Hepatic stellate cell (primary cell): ENCODE measurements at places on chromosomes 13 and 19.
A peak's percentile ranks its signal among the peaks of the same experiment; 100 is the strongest.

GRCh38 chr13:30654430-30654829 is 36.7 kb downstream of the USPL1 start:
- DNase-seq: no peak

DNA sequence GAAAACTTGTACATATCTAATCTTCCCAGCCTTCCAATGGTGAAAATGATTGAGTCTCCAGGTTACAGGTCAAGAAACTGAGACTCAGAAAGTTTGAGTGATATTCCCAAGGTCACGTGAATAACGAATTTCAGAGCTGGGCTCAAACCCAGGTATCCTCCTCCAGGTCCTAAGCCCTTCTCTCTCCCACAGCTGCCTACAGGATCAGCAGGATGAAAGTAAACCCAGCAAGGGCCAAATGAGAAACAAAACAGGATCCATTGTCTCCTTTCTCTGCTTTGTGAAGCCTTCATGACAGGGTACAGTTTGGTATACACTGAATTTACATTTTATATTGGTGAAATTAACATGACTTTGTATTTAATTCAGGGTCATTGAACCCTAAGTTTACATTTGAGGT is 208.1 kb downstream of the RBM26 start:
- DNase-seq: no peak

GRCh38 chr13:114261328-114261965 is 20.0 kb upstream of the UPF3A start:
- DNase-seq: no peak

- no peak for DNase-seq
Observed at GRCh38 chr13:34347784-34348573, 530.0 kb downstream of the RFC3 start.

- no peak for DNase-seq
Observed at GRCh38 chr13:112728375-112729126, 38.7 kb downstream of the ATP11A start.

DNA sequence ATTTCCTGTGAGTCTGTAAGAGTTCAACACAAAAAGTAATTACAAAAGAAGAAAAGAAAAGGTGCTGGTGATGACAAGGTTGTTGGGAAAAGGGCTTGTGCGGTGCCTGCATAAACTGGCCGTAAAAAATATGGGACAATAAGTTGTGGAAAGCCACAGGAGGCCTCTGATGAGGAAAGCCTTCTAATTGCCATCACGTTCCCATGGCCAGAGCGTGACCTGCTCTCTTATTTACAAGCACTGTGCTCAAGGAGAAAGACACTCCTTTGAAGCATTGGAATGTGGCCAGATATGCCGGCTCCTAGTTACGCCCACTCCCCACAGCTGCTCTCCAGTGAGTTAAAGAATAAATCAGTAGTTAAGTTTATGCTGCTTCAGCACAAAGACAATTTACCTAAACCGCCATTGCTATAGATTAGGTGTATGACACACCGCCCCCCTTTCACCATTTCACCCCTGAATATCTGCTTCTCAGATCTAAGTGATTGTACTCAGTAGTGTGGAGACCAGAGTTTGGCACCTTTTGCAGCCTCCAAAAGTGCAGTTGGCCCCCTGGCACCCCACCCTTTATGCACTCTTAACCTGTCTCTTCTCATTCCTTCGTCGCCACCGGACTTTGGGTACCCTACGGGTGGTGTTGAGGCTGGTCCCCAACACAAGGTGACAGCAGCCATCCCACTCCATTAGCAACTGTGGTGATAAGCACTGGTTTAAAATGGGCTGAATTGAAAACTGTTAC is 8.1 kb upstream of the PGLYRP1 start:
- no peak for DNase-seq

GRCh38 chr19:40253611-40254092 is 27.2 kb upstream of the CCNP start:
- no peak for DNase-seq

DNA sequence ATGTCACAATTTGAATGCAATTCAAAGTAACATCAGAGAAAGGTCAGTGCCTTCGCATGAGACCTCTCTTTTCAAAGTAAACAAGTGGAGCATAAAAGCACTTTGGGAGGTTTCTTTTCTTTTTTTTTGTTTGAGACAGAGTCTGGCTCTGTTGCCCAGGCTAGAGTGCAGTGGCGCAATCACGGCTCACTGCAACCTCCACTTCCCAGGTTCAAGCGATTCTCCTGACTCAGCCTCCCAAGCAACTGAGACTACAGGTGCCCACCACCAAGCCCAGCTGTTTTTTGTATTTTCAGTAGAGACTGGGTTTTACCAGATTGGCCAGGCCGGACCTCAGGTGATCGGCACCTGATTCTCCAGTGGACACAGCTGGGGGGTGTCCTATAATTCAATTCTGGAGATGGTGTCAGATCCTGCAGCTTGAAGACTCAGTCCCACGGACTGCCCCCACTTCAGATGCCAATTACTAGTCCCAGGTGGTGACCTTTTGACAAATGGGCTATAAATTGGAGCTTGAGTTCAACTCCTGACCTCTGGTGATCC is 57.6 kb downstream of the RGCC start:
- DNase-seq: no peak

- no peak for DNase-seq
Observed at GRCh38 chr19:44580366-44580895, 32.9 kb upstream of the IGSF23 start.

GRCh38 chr13:41054919-41055619 is 6.2 kb upstream of the WBP4 start:
- DNase-seq: no peak

DNA sequence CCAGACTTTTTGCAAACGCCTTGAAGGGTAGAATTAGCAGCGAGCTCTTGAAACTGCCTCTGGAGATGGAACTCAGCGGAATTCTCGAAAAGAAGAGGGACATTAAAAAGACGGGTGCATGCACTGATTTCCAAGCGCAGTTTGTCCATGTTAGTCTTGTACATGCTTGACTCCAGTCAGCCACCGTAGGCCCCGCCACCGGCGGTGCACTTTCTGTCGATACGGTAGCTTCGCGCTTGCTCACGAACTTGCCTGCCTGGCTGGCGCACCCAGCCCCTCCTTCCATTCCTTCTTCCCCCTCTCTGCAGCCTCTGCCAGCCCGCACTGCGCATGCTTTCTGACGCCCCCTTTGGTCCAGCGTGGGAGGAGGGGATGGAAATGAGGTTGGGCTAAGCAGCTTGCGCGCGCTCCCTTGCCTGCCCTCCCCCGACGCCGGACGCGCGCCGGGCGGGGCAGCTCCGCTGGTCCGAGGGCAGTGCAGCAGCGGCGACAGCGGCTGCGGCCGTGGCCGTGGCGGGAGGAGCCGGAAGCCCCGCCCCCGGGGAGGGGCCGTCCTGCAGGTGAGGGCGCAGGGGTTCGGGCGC is at the start of gene ZNF575:
Gene ZNF575, plus strand, starts transcription at position 227 of the 584 bp plus-strand sequence. CDS start 1,235 bp downstream, outside the sequence.
- peak; percentile 91 for DNase-seq
